Cardiac muscle cell (in vitro differentiated cells and primary cell): ENCODE measurements at places on chromosomes 4 and X. TPM values are rescaled to one million over a fixed set of nuclear protein-coding genes. Genes with fewer than 3 reads are reported as not detected.

DNA sequence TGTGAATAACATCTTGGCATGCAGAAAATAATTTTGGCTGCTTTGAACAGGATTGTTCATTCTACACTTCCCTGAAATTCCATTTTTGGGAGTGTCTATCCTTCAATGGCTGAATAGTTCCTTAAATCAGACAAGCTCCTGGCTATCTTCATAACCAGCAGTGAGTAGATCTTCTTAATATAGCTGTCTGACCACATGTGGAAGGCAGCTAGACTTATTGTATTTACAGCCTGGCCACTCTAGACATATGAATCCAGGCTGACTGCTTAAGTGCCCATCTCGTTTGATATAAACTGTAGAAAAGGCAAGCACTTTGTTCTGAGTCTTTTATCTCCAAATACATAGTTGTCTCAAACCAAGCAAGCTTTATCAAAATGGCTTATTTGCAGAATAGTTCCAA lies 40.0 kb downstream of the PWWP3B start:
- H3K27me3 ChIP-seq, result no peaks in the 10 kb centered on the region
- no peak overlapping the region for H3K4me3 ChIP-seq
- H3K4me1 ChIP-seq, result no peaks in the 10 kb centered on the region
- H3K27ac ChIP-seq, result no peak overlapping the region
- H3K36me3 ChIP-seq, result peaks cover 12% of the 10 kb centered on the region
- no peak for DNase-seq

- no peak overlapping the region for H3K27ac ChIP-seq
- no peaks in the 10 kb centered on the region for H3K36me3 ChIP-seq
- peak; percentile 38 for DNase-seq
- H3K4me1 ChIP-seq, result peaks cover 7% of the 10 kb centered on the region
- no peak overlapping the region for H3K4me3 ChIP-seq
Measured at GRCh38 chrX:15761564-15762191, 23.6 kb downstream of the CA5B start.

DCK gene
- 9.0 and 10.1 TPM in 2 replicates for total RNA-seq

EPHA5 gene
- total RNA-seq, result 0.15 and 0.21 TPM in 2 replicates

FAM47A gene
- not detected in 2 replicates for total RNA-seq

SPANXA1 gene
- total RNA-seq, result not detected in 2 replicates
